Omental fat pad (tissue), 4 donors: ENCODE measurements at places on chromosomes 6 and 20.

DNA sequence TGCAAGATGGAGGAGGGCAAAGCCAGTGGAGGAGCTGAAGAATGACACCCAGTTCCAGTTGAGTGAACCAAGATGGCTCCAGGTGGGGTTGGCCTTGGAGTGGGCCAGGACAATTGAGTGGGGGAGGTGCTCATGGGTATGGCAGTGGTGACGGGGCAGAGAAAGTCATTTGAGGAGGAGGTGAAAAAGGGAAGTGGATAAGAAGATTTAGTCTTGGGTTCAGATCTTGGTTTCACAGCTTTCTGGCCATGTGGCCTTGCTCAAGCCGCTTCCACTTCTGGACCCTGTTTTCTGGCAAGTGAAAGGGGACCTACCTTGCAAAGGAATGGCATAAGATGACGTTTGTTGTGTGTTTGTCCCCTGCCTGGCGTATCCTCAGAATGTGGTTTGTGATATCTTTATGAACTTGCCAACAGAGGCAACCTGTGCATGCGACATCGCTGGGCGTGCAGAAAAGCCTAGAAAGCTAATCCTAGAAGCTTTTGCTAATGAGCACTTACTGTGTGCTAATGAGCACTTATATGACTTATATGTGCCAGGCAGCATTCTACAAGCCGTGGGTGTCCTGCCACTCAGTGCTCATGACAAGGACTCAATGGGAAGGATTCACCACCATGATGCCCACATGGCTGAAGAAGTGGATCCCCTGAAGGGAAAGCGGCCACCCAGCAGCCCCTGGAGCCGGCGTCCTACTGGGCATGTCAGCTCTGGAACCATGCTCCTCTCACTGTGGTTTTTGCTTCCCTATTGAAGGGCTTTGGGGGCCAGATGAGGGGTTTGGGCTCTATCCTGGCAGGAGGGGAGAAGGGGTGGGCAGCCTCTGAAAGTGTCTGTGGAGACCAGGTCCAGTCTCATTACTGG lies 23.6 kb upstream of the STX16 start:
- no peak for DNase-seq

GRCh38 chr20:13149371-13150105 lies 71.5 kb upstream of the ISM1 start:
- no peak for DNase-seq

GRCh38 chr6:36679043-36679833 lies 724 bp downstream of the CDKN1A start:
- DNase-seq: peak; percentile 65

GRCh38 chr6:15994814-15995459 lies 133.9 kb upstream of the MYLIP start:
- DNase-seq: no peak

DNA sequence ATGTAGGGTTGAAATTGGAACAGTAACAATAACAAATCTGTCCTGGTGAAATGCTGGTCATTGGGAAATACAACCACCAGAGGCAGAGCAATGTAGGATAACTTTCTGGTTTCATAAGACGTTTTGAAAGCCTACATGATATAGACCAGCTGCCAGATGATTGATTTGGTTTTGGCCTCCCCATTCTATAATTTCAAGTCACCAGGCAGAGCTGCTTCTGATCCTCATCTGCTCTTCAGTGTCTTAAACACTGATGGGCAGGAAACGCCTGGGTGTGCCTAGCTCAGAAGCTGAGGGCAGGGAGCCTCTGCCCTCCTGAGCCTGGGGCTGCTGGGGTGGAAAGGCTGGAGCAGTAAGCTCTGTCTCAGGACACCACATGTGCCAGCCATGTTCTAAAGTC lies 24.5 kb downstream of the DHX35 start:
- DNase-seq: no peak

DNA sequence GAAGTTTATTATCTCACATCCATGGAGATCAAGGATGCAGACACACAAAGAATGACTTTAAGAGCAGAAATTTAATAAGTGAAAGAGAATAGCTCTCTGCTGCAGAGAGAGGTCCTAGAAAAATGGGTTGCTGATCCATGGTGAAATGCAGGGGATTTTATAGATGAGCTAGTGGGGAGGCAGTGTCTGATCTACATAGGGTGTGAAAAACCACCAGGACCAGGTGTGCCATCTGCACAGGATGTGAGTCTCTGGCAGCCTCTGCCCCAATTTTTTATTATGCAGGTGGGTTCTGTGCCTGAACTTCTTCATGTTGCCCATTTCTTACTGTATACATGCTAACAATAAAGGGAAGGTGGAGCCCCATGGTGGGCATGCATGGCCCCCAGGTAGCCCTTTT lies 19.9 kb upstream of the NANP start:
- DNase-seq: no peak
